ENCODE measurements at places on chromosomes 5 and 9.

DNA sequence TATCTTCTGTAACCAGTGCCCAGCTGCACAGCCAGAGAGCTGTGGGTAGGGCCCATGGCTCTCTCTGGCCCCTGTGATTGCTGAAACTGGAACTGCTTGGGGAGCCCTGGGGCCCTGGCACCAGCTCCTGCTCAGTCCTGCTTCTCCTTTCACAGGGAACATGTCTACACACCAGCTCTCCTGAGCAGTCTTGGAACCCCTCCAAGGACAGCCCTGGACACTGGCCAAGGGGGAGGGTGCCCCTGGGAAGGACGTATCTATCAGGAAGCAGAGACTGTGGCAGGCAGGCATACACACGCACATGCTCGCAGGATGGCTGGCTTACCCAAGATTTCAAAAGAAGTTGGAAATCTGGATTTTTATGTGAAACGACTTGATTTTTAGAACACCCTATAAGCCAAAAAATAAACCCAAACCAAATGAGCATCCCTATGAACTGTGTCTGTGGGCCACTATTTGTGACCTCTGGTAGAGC, 8.8 kb upstream of the TRAF1 start:
- DNase-seq = peak; percentile 73

- no peak for DNase-seq
Observed at GRCh38 chr5:139649082-139649991, 1.2 kb downstream of the CXXC5 start.

- no peak for DNase-seq
Observed at GRCh38 chr5:124043456-124043855, 531.5 kb downstream of the CSNK1G3 start.

- no peak for DNase-seq
Observed at GRCh38 chr9:112355427-112355897, 22.0 kb upstream of the PTBP3 start.

DNA sequence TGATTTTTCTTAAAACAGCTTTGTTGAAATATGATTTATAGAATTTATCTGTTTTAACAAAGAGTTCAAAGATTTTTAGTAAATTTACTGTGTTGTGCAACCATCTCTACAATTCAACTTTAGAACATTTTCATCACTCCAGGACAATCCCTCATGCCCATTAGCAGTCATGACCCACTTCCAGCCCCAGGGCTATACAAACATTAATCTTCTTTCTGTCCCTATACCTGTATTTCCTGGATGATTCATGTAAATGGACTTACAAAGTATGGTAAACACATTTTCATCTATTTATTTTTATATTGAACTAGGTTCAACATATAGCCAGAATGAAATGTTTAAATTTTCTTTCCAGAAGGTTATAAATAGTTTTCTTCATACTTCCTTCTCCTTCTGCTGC, 127.8 kb upstream of the CCDC180 start:
- DNase-seq = no peak
